ENCODE measurements at places on chromosomes 3 and 15.

GRCh38 chr15:87493803-87494202 lies 762.7 kb downstream of the NTRK3 start:
- no peak for DNase-seq

DNA sequence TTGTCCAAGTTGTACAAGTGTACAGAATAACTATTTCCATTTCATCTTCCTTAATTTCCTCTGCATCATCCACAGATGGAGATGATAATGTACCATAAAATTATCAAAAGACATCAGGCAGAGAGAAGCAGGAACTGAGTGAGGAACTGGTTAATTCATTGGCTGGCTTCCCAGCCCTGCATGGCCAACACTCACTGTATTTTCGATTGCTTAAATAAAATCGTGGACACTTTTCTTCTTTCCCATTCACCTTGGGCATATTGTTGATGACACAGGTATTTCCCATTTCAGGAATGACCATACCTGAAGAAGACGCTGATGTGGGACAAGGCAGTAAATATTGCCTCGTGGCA lies 144.2 kb upstream of the ABHD17C start:
- DNase-seq = peak; percentile 80

DNA sequence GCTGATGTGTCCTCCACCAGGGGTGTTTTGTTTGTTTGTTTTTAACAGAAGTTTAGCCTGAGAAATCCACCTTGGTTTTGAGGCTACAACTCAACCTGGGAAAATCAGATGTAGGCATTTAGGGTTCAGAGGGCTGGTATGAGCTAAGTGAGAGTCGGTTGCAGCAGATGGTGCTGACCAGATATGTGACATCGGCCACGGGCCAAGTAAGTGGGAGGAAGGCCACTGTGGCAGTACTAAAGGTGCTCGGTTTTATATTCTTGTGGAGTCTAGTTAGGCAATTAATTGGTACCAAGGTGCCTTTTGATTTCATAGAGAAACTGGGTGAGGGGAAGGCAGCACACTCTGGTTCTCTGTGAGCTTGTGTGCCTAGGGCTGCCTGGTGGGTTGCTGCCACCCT lies 10.5 kb downstream of the MTMR14 start:
- no peak for DNase-seq

DNA sequence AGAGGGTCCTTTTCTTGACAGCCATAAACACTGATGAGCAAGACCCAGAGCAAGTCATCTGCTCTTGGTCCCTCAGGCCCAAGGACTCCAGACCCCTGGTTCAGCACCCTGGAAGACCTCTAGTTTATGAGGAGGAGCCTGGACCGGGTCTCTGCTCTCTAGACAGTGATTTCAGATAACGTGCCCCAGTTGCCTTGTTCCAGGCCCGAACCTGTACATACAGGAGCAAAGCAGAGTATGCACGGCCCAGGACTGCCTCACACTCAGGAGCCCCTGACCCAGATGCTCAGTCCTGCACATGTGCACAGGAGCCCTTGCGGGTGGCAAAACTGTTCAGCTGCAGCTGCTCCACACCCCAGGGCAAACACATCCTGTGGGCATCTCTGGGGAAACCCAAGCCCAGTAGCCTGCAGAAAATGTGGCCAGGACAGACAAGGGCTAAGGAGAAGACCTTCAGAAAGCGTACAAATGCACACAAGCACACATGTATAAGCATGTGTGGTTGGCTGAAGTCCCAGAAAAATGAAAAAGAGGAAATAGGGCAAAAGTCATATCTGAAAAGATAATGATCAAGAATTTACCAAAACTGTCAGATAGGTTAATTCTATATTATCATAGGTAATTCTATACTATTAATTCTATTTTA lies 59.9 kb upstream of the CORO2B start:
- DNase-seq = no peak

- no peak for DNase-seq
These were observed 12.3 kb downstream of the LNP1 start for GRCh38 chr3:100413613-100414012.

DNA sequence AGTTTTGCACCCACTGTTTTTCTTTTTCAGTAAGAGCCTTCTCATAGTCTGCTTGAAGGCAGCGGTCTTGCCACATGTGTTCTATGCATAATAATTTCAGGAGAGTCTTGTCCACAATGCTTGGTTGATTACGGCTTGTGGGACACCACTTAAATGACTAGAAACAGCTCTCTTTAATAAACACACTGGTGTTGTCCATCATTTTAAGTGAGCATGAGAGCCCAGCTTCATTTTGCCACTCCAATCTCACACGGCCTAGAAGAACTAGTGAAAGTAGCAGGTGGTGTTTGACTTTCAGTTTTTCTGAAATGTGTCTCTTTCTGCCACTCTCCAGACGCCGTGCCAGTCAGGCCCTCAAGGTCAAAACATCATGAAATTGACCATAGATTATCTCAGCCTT lies 292.1 kb downstream of the LPP start:
- DNase-seq = no peak

DNA sequence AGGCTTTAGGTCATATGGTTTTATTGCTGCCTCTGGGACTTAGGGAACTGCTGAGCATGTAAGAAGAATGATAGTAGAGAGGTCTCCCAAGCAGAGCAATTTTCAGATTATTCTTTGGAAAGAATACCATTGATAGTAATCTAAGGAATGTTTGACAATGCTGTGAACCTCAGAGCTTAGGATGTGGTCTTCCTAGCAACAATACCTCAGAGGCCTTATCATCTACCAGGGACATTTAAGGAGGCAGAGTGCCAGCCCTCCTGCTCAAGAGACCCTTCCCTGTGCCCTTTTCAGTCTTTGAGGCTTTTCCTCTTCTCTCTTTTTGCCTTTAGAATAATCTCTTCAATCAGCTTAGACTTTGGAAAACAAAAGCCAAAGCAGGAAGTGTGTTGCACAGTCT lies 272.1 kb downstream of the OXSM start:
- DNase-seq = no peak

DNA sequence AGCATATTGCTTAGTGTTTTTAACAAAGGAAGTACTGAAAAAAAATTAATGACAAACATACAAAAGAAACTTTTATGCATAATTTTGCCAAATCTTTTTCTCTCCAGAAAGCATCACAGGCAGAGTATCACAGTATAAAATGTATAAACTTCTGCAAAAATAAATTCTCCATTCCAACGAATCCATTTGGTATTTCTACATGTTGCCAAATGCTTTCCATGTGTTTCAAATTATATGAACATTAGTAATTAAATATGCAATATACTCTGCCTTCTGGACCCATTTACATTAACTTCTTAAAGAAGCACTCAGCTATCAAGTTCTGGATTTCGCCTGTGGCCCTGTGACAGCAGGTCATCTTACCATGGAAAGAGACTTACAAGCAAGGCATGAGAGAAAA lies 189.1 kb upstream of the ALCAM start:
- DNase-seq = no peak

DNA sequence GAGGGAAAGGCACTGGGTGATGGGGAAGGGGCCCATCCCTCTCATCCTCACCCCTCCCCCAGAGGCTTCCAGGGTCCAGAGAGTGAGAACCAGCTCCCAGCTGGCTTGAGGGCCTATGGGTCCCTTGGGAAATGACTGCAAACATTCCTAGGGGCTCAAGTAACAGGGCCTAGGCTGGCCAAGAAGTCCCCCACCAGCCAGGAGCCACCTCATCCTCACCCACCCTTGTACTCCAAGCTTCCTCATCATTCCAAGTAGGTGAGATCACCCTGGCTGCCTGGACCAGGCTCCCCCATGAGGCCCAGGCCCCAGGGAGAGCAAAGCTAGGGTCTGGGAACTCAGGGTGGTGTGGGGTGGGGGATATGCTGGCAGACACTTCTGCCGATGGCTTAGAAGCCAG lies 14.8 kb downstream of the LOXL1 start:
- DNase-seq = peak; percentile 83

Data from iris pigment epithelial cell (primary cell).